ENCODE measurements at places on chromosomes 2 and 18. TPM values are rescaled to one million over a fixed set of nuclear protein-coding genes. Genes with fewer than 3 reads are reported as not detected.

The ANKRD44 gene
- 72.9 TPM for total RNA-seq

The SKOR2 gene
- total RNA-seq: not detected

The REG1B gene
- total RNA-seq: not detected

The CCDC68 gene
- total RNA-seq: 0.52 TPM

The SCN1A gene
- total RNA-seq: 0.09 TPM

The DNAH6 gene
- 0.66 TPM for total RNA-seq

The TNFAIP6 gene
- 2.3 TPM for total RNA-seq

The LCT gene
- 1.1 TPM for total RNA-seq

The DPYSL5 gene
- 0.09 TPM for total RNA-seq

The DPP10 gene
- total RNA-seq: 0.14 TPM

The SAG gene
- 0.61 TPM for total RNA-seq

The SULT1C4 gene
- total RNA-seq: 3.6 TPM

The COLEC12 gene
- total RNA-seq: 5.6 TPM

The CKAP2L gene
- total RNA-seq: 14.1 TPM

The METTL8 gene
- total RNA-seq: 12.3 TPM

The EHBP1 gene
- 19.5 TPM for total RNA-seq

The TMEM247 gene
- not detected for total RNA-seq

The GALNT3 gene
- 2.6 TPM for total RNA-seq

The NR4A2 gene
- total RNA-seq: 0.61 TPM

The TEKT4 gene
- total RNA-seq: 0.05 TPM

The CIAO1 gene
- total RNA-seq: 51.3 TPM

The NOSTRIN gene
- total RNA-seq: 2.8 TPM

The NEU2 gene
- not detected for total RNA-seq

The THUMPD2 gene
- total RNA-seq: 18.2 TPM

The C2orf78 gene
- total RNA-seq: not detected

The RMND5A gene
- 126 TPM for total RNA-seq

The ANKRD29 gene
- total RNA-seq: 3.4 TPM

The SPP2 gene
- 0.05 TPM for total RNA-seq

The ACADL gene
- total RNA-seq: 0.99 TPM

The REG3A gene
- total RNA-seq: 0.05 TPM

The CBLN2 gene
- 0.24 TPM for total RNA-seq

The STAT4 gene
- 7.5 TPM for total RNA-seq

The ATL2 gene
- 69.1 TPM for total RNA-seq

The GPR17 gene
- total RNA-seq: under 0.01 TPM

The CHN1 gene
- total RNA-seq: 3.1 TPM

The STK17B gene
- 130 TPM for total RNA-seq

The MYCN gene
- total RNA-seq: 5.8 TPM

The RIT2 gene
- not detected for total RNA-seq

The DSG4 gene
- total RNA-seq: under 0.01 TPM

The SKA1 gene
- 11.5 TPM for total RNA-seq

The ARHGAP28 gene
- 4.7 TPM for total RNA-seq

The CPO gene
- 0.19 TPM for total RNA-seq

The KCNS3 gene
- total RNA-seq: 0.52 TPM

The TRABD2A gene
- total RNA-seq: 1.6 TPM

The APLF gene
- total RNA-seq: 7.5 TPM

The SFTPB gene
- 0.09 TPM for total RNA-seq

The LOXHD1 gene
- total RNA-seq: 0.24 TPM

The CNGA3 gene
- 0.09 TPM for total RNA-seq

The LAMA1 gene
- total RNA-seq: 0.71 TPM

The MAB21L4 gene
- total RNA-seq: 1.1 TPM

The RNF125 gene
- 5.1 TPM for total RNA-seq

The NAPG gene
- total RNA-seq: 26.7 TPM

The CPS1 gene
- total RNA-seq: 1.4 TPM

The GCA gene
- total RNA-seq: 38.9 TPM

The NEDD4L gene
- total RNA-seq: 6.5 TPM

The IL36RN gene
- total RNA-seq: 0.09 TPM

The LNPK gene
- total RNA-seq: 23.5 TPM

The KLHL29 gene
- total RNA-seq: 1.4 TPM

Measured in thymus (tissue), 14 donors.